ENCODE measurements at places on chromosomes 7 and 10.

DNA sequence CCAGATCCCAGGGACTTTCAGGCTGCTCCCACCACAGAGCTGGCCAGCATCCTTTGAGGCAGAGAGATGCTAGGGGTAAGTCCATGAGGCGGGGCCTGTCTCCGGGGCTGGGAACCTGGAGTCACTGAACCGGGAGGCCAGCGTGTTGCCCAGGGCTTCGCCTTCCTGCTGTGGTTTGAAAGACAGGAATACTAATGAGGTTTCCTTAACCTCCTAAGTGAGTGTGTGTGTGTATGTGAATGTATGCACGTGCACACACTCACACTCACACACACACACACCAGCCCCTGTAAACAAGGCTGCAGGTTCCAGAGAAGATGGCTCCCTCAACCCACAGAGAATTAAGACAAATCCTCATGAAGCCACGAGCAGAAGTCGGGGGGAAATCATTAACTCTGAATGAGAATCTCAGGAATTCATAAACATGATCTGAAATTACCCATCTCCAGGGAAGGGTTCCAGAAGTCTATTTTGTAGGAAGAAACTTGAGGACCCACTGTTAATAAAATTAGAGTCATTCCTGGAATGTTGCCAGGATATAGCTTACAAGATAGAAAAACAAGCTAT lies 20.3 kb upstream of the PFKP start:
- no peak for DNase-seq

- DNase-seq = no peak
These were observed 188.9 kb downstream of the BICC1 start for GRCh38 chr10:58701405-58702135.

GRCh38 chr10:53839440-53840039 lies 961.5 kb downstream of the PCDH15 start:
- DNase-seq = no peak

DNA sequence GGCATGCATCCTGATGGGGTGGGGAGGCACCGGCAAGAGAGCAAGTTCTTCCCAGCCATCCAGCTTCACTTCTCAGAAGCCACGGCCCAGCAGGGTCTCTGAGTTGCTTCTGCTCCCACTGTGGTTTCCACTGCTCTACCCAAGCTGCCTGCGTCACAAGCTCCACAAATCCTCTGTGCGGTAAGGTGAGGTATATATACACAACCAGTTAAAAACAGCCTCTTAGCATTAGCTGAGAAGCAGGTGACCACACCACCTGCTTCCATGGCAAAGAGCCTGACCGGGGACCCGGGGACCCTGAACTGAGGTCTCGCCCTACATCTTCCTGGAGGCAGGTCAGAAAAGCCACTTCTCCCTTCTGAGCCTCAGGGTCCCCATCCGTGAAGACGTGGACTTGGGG lies 46.9 kb upstream of the NPFFR1 start:
- no peak for DNase-seq

- DNase-seq = no peak
These were observed 139.8 kb downstream of the CUBN start for GRCh38 chr10:16989826-16990293.

DNA sequence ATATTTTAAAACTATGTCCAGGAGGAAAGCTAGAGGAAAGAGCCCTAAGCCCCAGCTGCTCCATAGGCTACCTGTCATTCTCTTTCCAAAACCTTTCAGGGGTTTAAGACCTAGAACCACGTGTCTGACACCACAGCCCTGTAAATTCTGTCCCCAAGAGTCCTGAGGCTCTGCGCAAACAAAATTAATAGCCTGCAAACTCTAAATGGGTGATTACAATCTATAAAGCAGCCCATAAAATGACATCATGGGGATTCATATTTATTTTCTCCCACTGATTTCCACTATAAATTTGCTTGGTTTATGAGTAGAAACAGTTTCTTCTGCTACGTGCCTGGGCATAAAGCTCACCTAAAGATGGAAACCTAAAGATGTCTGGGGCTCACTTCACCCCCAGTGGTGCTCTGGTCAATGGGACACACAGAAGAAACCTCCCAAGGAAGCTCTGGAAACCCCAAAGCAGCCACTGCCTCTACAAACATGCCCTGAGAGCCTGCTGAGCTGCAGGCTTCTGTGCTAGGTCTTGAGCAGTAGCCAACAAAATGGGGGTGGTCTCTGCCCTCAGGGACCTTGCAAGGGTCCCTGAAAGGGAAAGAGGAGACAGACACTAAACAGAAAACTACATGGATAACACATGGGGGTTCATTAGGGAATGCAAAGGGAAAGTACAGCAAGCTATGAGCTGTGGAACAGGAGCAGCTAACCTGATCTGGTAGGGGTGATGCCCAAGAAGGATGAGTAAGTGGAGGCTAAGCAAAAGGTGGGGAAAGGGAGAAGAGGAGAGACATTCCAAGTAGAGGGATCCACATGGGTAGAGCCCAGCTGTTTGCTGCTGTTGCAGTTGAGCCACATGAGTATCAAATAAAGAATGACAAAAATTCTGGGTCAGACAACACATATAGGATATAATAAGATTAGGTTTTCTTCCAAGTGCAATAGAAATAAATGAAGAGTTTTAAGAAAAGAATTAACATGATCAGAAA lies 331.7 kb downstream of the KCNMA1 start:
- no peak for DNase-seq

GRCh38 chr10:71721313-71721712 lies 1.7 kb upstream of the C10orf105 start:
- no peak for DNase-seq

DNA sequence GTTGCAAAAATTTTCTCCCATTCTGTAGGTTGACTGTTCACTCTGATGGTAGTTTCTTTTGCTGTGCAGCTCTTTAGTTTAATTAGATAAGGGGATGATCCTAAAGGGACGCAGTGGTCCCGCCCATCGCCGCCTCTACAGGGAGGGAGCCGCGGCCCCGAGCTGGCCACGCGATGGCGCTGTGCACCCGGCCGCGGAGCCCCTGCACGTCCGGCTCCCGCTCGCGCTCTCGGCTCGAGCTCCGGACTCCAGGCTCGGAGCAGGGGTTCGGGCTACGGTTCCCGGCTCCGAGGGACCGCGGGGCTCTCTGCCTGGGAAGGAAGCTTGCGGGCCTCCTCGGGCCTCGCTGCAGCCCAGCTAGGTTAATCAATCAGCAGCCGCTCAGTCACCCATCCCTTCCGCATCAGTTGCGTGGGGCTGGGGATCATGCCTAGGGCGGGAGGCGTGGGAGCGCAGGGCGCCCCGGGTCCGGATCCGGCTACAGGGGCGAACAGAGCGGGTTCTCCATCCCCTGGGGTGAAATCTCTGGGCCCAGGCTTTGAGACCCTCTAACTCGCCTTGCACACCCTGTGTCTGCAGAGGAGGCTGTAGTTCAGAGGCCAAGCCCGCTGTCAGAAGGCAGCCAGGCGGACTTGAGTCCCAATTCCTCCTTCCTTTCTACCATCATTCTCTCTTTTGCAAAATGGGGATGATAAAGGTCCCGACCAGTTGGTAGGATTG lies 97.9 kb downstream of the WDR11 start:
- DNase-seq = peak; percentile 25

DNA sequence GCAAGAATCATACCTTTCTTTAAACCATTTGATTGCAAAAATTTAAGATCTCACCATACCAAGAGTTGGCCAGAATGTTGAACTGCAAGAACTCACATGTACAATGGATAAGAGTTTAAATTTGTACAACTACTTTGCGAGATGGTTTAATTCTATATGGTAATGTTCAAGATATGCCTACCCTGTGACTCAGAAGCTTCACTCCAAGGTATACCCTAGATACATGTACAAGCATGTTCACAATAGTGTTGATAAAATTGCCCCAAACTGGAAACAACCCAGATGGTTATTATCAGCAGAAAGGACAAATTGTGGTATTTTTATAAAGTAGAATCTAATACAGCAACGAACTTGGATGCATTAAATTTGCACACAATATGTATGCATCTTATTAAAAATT lies 25.1 kb upstream of the RAB18 start:
- DNase-seq = no peak

DNA sequence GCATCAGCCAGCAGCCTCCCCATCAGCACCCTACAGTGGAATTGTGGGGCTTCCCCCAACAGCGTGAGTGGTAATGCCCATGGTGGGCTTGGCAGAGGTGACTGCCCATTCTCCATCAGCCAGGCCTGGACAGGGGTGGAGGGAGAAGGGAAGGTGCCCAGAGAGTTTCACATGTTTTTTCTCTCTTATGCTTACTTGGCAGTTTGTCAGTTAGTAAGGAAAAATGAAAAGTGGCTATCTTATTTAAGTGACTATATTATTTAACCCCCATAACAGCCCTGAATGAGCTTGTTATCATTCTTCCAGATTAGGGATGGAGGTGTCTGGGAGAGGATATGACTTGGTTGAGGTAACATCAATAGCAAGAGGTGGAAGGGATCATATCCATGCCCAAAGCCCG lies 921.7 kb downstream of the GRID1 start:
- DNase-seq = no peak

DNA sequence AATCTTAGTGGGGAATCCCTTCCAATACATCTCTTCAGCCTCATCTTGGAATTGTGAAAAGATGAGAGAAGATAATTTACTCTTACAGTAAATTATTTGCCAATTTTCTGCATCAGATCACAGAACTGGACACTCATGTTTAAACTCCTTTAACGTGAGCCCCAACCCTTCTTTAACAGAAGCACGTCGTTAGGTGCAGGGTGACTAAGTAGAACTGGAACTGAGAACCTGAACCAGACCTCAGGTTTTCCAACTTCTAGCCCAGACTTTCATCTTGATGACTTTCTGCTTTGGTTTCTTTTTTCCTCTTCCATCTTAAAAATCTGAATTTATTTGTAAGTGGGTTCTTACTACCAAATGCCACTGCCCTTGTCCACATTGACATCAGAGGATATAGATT lies 57.2 kb upstream of the LYZL2 start:
- DNase-seq = no peak

DNA sequence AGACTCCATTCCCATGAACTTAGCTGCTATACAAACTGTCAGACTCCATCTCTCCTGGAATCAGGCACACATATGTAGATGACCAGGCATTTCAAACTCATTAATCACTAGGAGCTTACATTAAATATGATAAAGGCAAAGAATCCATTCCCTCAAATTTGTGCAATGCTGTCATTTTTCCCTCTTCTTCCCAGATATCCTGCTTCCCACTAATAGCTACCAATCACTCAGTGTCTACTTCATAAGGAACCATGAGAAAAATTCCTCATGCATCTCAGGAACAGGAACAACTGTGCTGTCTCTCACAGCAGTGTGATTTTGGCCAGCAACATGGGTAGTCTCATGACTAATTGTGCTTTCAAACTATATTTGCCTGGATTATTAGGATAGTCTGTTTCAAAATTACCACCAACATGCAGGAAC lies 133.9 kb downstream of the DKK1 start:
- no peak for DNase-seq

DNA sequence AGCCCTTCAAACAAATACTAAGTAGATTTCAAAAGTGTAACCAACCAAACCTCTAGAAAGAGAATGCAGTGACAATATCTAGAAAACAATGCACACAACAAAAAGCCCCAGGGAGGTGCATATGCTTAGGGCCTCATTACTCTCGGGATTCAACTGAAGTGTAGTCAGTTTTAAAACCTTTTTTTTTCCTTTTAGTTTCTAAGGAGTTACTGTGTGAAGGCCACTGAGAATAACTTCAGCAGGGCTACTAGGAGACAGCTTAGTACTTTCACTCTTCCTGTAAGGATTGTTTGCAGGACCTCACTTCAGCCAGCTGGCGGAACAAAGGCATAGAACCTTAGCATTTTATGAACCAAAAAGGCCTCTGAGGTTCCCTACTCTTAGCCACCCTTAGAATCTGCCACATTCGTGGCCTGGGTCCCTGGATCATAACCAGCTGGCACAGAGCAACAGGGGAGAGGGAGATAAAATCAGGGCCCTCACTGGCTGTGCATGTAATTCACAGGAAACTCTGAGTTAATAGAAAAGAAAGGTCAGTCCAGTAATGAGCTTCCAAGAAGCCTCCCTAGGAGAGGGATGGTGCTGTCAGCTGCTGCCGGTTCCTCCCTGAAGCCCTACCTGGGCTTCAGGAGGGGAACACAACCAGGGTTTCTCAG lies 3.6 kb downstream of the VOPP1 start:
- DNase-seq = no peak

GRCh38 chr7:8217200-8218068 lies 44.5 kb downstream of the ICA1 start:
- DNase-seq = no peak

DNA sequence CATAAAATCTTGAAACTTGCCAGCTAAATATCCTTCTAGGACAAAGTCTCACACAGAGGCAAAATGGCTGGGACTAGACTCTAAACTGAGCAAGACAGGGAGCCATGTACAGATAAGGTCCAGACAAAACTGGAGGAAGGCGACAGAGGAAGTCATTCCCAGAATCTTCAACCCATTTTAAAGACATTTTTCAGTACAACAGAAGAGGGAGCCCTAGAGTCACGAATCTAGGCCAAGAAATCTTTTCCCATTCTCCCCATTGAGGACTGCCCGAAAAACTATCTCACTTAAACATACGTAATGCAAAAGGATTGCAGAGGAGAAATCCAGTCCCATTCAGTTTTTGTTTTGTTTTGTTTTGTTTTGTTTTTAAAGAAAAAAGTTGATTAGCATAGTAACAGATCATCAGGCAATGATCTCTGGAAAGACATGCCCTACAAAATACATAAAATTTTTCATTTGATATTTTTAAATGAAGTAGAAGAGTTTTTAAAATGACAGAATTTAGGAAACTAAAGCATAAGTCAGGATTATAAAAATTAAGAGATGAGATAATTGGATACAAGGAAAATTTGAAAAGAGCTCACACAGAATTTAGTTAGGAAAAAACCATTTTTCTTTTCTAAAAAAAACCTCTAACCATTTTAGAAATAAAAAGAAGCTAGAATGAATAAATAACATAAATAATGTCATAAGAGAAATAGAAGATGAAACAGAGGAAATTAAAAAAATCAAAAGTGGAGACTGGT lies 16.9 kb upstream of the PRF1 start:
- no peak for DNase-seq

GRCh38 chr10:66353422-66353821 lies 572.4 kb upstream of the LRRTM3 start:
- no peak for DNase-seq

- no peak for DNase-seq
These were observed 10.2 kb downstream of the SCD start for GRCh38 chr10:100357059-100357858.

DNA sequence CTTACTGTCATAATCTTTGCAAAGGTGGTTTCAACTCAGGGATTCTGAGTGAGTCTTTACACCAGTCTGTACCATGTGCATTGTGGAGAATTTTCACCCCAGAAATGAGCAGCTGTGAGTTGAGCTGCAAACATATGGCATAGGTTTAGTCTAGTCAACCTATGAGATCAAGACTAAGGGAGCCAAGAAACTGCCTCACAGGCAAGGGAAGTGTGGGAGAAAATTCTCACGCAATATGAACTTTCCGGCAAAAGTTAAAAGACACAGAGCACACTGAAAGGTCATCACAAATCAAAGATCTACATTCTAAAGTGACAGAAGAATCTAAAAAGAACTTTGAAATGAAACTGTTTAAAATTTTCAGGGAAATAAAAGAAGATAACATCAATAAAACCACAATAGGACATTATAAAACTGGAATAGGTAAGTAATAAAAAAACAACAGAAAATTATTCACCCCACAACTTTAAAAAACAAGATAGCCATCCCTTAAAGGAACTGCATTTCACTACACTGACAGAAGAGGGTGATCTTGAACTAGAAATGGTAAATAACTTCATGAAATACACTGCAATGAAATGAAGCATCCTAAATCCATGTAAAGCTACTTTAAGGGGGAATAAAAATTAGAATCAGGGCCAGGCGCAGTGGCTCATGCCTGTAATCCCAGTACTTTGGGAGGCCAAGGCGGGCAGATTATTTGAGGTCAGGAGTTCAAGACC lies 63.5 kb downstream of the LGI1 start:
- DNase-seq = no peak

All from stimulated activated CD8-positive, alpha-beta memory T cell treated with anti-CD3 and anti-CD28 coated beads, Interleukin-7, amount 100 ng/mL, for 4 hours (primary cell).